ENCODE measurements at places on chromosomes 3 and 15. TPM values are rescaled to one million over a fixed set of nuclear protein-coding genes. Genes with fewer than 3 reads are reported as not detected.

The LYZL4 gene
- total RNA-seq: not detected

The ZNF80 gene
- total RNA-seq: not detected

- no peak for DNase-seq
Measured at GRCh38 chr3:94336046-94336753, 273.3 kb downstream of the NSUN3 start.

- no peak for DNase-seq
Measured at GRCh38 chr3:65978116-65978515, 60.6 kb downstream of the MAGI1 start.

DNA sequence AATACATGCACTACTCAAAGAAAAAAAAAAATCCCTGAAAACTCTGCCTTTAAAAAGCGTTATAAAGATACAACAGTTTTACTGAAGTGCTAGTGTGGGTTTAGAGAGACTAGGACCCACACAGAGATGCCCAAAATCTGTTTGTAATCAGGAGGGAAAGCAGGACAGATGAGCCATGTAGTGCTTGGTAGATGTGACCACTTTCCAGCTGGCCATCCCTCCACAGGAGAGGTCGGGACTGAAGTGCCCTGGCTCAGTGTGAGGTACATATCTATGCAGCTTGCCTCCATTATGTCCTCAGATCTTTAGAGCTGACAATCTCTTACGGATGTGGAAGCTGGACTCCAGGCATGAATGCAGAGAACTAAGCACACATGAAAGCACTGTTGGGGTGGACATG is 57.5 kb upstream of the NANOGP8 start:
- no peak for DNase-seq

DNA sequence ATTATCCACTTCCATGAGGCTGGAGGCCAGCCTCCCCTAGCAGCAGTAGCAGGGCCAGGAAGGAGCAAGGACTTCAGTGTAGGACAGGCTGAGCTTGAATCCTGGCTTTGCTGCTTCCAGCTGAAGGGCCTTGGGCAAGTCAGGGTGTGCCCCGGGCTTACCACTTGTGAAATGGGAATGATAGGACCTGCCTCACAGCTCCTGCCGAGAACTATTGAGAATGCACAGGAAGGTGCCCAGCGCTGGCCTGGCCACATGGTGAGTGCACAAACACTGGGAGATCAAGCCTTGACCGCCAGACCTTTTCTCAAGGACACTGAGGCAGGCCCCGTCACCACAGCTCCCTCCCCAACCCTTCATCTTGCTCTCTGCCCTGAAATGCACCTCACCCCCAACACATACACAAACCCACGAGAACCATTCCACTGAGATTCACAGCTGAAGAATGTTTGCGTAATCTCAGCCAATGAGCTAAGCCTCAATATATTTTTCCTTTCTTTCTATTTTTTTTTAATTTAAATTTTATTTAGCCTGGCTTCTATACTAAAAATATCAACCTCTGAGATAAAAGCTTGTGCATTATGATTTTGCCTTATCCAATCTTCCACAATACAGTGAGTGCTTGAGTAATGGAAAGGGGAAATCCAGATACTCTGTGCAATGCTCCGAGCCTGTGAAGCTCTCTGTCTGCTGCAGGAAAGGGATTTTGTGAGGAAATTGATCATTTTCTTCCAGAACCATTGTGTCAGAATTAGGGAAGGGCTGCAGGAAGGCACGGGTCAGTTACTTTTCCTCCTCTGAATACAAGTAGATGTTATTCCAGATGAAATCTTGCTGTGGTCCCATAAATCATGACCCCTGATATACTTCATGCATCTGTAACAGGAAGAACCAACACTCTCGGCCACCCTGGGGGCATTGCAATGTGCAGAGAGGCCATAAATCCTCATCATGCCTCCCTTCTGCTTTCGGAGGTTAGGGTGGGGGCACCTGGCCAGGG is 193.9 kb downstream of the TLE3 start:
- DNase-seq: no peak
